ENCODE measurements at places on chromosomes 4 and X.

- DNase-seq, result no peak
Measured at GRCh38 chrX:54173791-54174190, 9.3 kb downstream of the FAM120C start.

DNA sequence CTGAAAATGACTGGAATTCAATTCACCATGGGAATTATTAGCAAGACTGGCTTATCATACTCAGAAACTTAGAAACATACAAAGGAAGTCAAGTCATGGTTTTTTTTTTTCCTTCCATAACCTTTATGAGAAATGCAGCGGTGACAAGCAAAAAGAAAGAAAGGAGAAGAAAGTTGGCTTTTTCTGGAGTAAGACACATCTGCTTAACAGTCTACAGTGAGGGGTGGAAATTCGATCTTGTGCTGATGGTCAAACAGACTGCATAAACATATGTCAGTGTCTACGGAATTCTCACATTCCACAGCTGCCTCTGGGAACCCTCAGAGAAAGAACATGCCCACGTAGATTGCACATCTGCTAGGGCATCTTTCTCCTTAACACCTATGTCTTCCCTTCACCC lies 54.6 kb downstream of the PROM1 start:
- DNase-seq, result no peak

DNA sequence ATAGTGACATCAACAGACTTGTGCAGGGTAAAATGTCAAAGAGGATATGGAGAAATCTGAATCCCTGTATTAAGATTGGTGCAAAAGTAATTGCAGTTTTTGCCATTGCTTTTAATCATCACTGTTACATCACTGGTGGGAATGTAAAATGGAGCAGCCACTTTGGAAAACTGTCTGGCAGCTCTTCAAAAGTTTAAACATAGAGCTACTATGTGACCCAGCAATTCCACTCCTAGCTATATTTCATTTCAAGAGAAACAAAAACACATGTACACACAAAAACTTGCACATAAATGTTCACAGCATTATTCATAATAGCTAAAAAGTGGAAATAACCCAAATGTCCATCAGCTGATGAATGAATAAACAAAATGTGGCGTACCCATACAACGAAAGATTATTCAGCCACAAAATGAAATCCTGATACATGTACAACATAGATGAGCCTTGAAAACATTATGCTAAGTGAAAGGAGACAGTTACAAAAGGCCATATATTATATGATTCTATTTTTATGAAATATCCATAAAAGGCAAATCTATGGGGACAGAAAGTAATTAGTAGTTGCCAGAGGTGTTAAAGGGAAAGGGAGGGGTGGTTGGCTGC lies 106.4 kb downstream of the AMELX start:
- no peak for DNase-seq

DNA sequence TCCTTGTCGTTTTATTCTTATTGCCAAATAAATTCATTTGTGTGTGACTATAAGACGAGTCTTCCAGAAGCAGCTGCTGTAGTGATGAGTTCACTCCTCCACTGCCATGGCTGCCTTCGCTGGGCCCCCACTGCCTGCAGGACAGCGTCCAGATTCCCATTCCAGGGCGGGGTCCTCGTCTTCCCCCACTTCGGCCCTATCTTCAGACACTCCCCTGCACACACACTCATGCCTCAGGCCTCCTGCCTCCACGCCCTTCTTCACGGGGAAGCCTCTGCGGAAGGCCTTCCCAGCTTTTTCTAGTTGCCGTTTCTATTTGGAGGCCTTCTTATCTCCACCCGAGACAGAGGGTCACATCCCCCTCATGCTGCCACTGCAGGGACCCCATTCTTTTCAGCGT lies 80.4 kb downstream of the SHROOM2 start:
- DNase-seq, result no peak

DNA sequence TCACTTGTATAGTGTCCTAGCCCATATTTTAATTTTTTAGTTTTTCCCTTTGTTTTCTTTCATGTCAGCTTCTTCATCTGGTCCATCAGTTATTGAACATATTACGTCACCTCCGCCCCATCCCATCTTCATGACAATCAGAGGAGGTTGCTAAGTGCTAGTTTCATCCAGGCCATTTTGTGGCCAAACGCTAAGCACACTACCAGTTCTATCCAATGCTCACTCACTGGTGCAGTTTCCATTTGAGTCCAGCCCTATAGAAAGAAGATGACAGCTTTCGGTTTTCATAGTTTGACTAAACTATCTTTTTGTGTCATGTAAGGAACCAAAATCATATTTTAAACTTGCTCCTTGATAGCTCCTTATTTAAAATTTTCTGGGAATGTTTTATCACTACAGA lies 304.2 kb downstream of the TENM3 start:
- DNase-seq, result no peak

DNA sequence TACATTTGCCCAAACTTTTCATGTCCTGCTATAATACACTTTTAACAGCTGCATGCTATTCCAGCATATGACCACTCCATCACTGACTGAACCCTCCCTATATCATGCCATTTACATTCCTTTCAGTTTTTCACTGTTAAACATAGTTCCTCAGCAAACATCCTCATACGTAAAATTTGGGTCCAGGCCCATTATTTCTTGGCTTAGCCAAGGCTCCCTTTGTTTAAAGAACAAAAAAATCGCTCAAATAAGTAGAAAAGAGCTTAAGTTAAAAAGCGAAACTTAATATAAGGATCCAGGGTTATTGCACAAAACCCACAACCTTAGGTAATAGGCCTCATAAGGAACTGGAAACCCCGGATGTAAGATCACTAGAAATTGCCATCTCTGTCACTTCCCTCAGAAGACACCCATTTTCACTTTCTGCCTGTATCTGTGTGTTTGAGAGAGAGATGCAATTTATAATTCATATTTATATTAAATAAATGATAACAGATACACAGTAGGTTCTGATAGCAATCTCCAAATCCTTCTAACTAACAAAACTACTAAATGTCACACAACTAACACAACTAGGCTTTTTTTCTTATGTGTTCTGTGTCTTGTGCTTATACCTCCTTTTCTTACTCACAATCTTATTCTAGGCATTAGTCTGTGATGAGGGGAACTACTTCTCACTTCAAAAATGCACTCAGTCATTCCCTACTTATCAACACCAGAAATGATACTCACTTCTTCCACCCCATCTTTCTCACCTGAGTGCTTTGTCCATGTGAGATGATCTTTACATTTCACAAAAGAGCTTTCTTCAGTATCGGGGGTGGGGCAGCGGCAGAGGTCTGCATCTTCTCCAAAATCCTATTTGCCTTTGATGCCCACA lies 59.9 kb upstream of the FAM241A start:
- peak; percentile 97 for DNase-seq

DNA sequence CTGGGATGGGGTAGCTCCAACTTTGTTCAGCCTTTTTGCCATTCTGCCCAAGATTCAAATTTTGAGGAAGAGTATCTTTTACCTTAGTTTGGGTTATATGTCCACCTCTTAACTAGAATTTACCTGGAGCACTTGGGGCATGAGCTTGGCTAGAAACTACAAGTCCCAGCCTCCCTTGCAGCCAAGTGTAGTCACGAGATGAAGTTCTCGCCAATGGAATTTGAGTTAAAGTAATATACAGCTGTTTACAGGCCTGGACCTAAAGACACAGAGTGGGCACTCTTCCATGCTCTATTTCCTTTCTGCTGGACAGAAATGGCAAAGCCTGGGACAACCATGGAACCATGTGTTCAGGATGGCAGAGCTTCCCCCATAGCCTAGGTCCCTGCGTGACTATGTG lies 233.6 kb upstream of the GATB start:
- DNase-seq, result no peak

All from MV-4-11 (cell line).